Cerebellar nuclear complex (tissue), 1 donor: ENCODE measurements at places on chromosomes 1 and 21.

- DNase-seq = no peak
Observed at GRCh38 chr1:165525708-165526107, 18.1 kb upstream of the LRRC52 start.

DNA sequence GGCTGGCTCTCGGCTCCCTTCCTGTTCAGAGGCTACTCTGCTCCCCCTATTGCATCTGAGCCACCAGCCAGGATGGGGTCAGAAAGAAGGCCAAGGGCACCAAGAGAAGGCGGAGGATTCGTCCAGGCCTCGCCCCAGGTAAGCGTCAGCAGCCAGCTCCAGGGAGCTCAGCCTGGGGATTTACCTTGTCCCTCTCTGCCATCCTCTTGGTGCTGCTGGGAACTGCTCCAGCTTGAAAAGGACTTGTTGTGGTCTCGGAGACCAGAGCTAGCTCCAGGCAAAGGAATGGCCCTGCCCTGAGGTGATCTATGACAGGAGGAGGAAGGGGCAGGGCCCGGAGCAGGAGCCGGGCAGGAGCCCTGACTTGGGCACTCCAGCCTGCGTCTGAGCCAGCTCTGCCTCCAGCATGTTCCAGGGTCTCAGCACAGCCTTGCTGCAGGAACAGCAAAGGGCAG, 113.7 kb upstream of the IFFO2 start:
- DNase-seq = no peak

GRCh38 chr1:78672428-78672827, 22.8 kb downstream of the IFI44 start:
- DNase-seq = no peak

GRCh38 chr21:26804895-26805609, 40.2 kb downstream of the ADAMTS1 start:
- DNase-seq = no peak

DNA sequence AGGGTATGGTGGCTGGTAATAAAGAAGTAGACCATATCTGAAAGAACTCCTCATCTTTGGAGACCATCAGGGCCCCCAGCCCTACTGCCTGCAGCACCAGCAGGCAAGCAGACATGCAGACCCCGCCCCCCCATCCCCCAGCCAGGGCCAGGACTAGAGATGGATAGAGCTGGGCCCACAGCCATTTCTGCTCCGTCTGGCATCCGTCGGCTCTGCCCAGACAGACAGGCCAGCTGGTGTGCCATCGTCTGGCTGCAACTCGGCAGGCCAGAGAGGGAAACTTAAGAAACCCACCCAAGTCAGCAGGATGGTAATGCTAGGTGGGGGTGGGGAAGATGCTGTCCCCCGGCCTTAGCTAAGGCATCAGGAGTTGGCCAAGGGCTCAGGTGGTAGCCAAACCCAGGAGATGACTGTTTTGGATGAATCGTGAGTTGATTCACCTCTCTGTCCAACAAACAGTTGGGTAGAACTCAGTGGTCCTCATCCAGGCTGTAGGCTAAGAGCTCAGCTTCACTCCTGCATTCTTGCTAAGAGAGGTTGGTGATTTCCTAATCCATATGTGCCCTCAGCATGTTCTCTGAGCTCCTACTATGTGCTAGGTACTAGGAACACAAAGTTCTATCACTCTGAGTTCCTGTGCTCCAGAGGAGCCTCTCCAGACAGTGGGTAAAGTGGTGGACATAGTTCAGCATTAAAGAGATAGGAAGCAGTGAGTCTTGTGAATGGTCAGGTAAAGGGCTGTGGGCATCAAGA, 23.2 kb upstream of the TMEM222 start:
- DNase-seq = no peak

DNA sequence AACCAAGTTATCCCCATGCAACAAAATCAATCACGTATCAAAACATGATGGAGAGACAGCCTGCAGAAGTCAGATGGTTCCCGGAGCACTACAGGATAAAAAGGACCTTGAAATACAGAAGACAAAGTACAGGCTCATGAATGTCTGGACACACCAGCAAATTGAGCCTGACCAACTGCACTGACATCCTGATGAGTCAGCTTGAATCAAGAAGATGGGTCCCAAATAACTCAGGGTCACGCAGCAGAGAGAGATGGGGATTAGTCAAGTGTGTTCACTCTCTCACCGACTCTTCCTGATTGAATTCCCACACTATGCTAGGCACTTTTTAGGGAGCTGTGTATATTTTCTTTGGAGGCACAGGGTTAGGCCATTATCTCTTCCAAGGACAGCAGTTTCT, 71.1 kb upstream of the DIRAS3 start:
- no peak for DNase-seq

DNA sequence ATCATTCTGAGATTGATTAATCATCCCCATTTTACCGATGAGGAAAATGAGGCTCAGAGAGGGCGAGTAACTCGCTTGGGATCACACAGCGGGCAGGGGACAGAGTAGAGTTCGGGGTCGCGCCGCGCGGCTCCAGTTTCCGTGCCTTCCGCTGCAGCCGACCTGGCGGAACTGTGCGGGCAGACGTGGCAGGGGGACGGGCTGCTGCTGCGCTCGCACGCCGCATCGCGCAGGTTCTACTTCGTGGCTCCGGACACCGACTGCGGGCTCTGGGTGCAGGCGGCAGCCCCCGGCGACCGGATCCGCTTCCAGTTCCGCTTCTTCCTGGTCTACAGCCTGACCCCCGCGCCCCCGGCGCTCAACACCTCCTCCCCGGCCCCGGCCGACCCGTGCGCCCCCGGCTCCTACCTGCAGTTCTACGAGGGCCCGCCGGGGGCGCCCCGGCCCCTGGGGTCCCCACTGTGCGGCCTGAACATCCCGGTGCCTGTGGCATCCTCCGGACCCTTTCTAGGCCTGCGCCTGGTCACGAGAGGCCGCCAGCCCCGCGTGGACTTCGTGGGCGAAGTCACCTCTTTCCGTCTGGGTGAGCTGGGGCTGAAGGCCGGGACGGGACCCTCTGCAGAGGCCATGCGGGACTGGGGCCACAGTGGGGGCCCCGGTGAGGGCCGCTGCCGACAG, 2.3 kb downstream of the LDLRAD2 start:
- no peak for DNase-seq

- DNase-seq = no peak
Observed at GRCh38 chr1:119492763-119493162, 14.2 kb upstream of the HSD3B1 start.

DNA sequence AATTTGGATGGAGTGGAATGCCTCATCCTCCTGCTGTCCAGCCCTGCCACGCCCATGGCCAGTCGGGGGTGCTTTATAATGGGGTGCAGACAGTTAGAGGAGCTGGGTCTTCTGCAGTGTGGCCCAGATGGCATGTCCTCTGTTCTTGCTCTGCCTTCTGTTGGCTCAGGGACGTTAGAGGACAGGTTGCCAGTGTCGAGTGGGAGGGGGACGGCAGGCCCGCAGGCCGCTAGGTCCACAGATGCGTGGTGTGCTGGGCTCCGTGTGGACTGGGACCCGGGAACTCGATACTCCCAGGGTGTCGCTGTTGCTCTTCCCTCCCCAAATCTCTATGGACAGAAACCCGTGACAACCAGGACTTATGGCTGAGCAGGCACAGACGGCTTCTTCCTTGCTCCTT, 33.3 kb downstream of the SIM2 start:
- DNase-seq = no peak

- DNase-seq = no peak
Observed at GRCh38 chr1:55823541-55824250, 608.5 kb upstream of the USP24 start.

DNA sequence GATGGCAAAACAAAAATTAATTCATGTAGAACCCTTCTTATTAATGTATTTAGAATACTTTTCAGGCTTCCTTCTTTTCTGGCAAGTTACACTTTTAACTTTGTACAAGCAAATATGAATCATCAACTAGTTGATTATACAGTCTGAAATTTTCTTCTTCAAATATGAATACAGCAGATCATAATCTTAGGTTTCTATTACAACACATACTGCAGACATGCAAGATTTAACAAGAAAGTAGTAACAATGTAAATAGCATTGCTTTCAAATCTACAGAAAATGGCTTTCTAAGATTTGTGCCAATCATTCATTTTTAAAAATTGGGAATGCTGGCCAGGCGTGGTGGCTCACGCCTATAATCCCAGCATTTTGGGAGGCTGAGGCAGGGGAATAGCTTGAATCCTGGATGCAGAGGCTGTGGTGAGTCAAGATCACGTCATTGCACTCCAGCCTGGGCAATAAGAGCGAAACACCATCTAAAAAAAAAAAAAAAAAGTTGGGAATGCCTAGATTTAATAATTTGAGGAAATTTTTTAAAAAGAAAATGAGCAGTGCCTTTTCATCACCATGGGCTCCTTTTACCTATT, 68.4 kb upstream of the DPYD start:
- no peak for DNase-seq

DNA sequence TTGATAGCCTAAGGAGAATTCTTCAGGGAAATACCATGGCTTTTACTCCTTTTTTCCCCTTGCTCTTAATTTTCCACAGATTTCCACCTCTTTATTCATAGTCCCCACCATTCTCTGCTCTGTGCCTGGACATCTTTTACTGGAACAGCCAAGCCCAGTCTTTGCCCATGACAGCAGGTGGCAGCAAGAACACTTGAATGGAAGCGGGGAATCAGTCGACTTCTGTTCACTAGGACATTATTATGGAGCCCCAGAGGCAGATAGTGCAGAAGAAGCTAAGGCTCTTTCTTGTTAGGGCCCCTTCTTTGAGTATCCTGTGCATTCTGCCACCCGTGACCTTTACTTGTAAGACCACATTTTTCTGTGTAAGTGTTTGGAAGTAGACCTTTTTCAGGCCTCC, 6.3 kb downstream of the OR14I1 start:
- no peak for DNase-seq

GRCh38 chr21:44778499-44778911, 23.1 kb downstream of the UBE2G2 start:
- no peak for DNase-seq

DNA sequence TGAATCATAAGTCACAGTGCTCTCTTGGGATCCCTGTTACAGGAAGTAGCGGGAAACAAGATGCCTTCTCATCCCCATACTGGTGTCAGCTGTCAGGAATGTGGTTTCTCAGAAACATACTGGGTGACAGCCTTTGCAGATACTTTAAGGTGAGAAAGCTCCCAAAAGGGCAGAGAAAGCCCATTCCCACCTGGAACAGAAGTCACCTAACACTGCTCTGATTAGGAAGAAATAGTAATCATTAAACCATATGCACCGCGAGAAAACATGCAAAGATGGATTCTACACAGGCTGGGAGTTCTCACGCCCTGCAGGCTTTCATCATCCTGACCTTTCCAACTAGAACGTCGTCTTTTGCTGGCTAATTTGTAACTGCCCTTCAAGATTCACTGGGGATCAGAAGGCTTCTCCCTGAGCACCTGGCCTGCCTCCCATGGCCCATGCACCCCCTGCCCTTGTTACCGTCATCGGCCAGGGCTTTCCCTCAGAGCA, 46.2 kb upstream of the SLC44A3 start:
- DNase-seq = no peak

- DNase-seq = no peak
Observed at GRCh38 chr1:35894183-35894582, 11.2 kb downstream of the AGO1 start.

DNA sequence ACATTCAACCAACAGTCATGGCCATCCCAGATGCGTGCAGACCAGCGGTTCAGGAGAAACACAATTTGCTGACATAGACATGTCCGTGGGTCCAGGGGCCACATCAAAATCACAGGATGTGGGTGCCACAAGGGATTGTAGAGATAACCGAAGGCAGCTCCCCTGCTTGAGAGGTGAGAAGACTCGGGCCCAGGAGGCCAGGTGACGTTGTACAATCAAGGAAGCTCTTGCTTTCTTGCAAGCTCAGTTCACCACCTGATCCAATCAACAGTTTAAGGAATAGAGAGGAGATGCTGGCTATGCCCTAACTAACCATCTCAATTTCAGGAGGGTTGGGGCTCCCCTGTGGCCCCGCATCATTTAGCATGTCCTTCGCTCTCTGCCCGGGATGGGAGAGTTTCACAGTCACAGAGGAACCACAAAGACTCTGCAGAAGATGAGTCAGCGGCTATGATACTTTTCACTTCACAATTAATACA, 19.5 kb downstream of the UBASH3A start:
- no peak for DNase-seq

- DNase-seq = no peak
Observed at GRCh38 chr1:40308036-40308727, 8.9 kb downstream of the COL9A2 start.

- no peak for DNase-seq
Observed at GRCh38 chr1:113281550-113281949, 108.8 kb upstream of the MAGI3 start.

DNA sequence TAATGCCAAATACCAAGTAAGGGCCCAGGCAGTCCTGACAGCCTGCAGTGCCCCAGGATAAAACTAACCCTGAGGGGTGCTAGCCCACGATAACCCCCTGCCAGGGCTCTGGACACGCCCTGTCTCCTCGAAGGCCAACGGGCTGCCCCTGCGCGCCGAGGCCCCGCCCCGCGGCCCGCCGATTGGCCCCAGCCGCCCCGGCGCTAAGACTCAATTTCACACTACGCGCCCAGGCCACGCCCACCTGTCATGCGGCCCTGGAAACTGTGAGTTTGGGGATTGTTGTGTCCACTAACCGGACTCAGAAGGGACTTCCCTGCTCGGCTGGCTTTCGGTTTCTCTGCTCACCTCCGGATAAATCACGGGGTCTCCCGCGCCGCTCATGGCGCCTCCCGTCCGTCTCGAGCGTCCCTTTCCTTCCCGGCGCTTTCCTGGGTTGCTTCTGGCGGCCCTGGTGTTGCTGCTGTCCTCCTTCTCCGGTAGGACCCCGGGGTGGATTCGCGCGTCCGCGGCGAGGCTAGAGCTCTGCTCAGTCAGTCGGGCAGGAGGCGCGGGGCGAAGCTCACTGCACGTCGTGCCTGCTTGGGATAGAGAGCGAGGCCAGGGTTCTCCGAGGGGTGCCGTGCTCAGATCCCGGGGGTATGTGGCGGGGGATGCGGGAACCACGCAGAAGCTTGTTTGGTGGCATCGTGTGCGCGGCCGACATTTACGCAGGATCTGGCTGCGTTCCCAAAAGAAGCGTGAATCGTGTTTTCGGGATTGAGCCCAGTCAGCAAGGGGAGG, at the start of gene CR1L:
Gene CR1L, plus strand, starts transcription at position 282 of the 783 bp plus-strand sequence. Its CDS starts 101 bp downstream, at position 383.
- no peak for DNase-seq

DNA sequence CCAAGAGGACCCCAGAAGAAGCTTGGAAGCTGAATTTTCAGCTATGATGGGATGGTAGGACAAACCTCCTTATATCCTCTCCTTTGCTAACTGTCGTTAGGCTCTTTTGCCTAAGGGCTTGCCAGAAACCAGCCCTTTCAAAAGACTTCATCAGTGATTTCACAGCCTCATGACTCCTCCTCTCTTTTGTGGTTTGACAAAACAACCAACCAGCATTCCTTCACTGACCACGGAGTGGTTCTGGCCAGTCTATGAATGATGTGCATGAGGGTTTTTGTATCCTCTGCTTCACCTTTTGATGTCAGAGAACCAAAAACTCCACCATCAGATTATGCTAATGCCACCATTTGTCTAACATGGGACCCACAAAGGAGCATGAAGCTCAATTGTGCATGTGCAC, 116.9 kb upstream of the COA6 start:
- no peak for DNase-seq

- no peak for DNase-seq
Observed at GRCh38 chr1:246434335-246434734, 72.7 kb downstream of the SMYD3 start.

- DNase-seq = no peak
Observed at GRCh38 chr1:159970932-159971342, 16.9 kb upstream of the SLAMF9 start.
